ENCODE measurements at places on chromosomes 11 and 22. TPM values are rescaled to one million over a fixed set of nuclear protein-coding genes. Genes with fewer than 3 reads are reported as not detected.
A peak's percentile ranks its signal among the peaks of the same experiment; 100 is the strongest.

VSTM5 gene
- not detected for total RNA-seq

TEAD1 gene
- total RNA-seq = 144 TPM

KDELR3 gene
- 197 TPM for total RNA-seq

ACR gene
- total RNA-seq = not detected

OR52B2 gene
- not detected for total RNA-seq

NAALADL1 gene
- 40.7 TPM for total RNA-seq

HOATZ gene
- total RNA-seq = not detected

MUC2 gene
- total RNA-seq = not detected

CCDC15 gene
- 0.97 TPM for total RNA-seq

SOX6 gene
- not detected for total RNA-seq

PAX6 gene
- total RNA-seq = not detected

CNTF gene
- 3.9 TPM for total RNA-seq

VWCE gene
- 0.76 TPM for total RNA-seq

IGHMBP2 gene
- 5.2 TPM for total RNA-seq

- DNase-seq = no peak
These were observed 59.7 kb upstream of the LUZP2 start for GRCh38 chr11:24437123-24437522.

GRCh38 chr22:21771631-21771976 lies 36.0 kb upstream of the YPEL1 start:
- no peak for DNase-seq

DNA sequence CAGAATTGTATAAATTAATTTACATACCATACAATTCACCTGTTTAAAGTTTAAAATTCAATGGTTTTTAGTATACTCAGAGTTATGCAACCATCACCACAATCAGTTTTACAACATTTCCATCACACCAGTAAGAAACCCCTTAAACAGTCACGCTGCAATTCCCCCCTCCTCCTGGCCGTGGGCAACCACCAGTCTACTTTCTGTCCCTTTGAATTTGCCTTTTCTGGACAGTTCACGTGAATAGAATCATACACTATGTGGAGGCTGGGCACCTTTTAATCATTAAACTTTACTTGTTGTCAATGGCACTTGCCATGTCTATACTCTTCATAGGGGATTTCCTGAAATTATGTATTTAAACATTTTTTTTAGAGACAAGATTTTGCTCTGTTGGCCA lies 20.1 kb upstream of the SWAP70 start:
- DNase-seq = no peak

DNA sequence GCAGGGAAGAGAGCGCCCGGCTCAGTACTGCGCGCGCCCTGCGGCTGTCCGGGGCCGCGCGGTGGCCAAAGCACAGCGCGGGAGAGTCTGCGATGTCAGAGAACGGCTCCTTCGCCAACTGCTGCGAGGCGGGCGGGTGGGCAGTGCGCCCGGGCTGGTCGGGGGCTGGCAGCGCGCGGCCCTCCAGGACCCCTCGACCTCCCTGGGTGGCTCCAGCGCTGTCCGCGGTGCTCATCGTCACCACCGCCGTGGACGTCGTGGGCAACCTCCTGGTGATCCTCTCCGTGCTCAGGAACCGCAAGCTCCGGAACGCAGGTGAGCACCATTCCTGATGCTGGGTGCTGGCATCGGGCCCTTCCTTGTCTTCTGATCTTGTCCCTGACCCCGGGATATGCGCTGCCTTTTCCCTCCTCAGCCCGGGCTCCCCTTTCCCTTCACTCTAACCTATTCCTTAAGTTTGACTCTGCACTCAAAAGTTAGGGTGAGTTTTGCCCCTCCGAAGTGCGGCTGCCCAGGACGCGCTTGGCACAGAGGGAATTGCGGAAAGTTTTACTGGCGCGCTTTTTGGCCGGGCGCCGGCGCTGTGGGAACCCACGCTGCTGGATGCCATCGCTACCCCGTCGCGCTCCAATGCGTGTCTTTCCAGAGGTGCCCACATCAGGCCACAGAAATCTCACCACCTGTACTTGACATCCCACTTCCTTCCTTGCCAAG lies at the start of gene MTNR1B:
TSS of gene MTNR1B (plus strand) at position 18 of the 714 bp plus-strand sequence. CDS start at position 93, 75 bp downstream.
- DNase-seq = no peak

- no peak for DNase-seq
These were observed 7.5 kb upstream of the CDKN1C start for GRCh38 chr11:2892967-2893528.

GRCh38 chr11:73070653-73071052 lies 71.5 kb downstream of the FCHSD2 start:
- no peak for DNase-seq

- DNase-seq = peak; percentile 40
These were observed 35.3 kb downstream of the BCR start for GRCh38 chr22:23215294-23216241.

DNA sequence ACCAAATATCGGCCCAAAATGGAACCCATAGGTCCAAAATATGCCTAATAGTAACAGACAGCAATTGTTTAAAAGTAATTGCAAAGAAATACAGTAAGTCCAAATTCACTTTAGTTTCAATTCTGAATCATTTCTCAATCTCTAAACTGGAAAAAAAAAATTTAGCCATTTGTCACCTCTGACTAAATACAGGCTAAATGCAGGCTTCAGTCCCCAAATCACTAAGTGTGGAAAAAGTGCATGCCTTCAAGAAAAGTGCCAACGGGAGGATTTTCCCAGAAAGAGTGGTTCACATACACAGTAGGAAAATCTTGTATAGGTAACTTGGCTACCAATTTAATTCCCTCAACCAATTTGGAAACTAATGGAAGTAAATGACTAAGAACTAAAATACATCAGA lies 35.7 kb downstream of the SIK3 start:
- DNase-seq = no peak

DNA sequence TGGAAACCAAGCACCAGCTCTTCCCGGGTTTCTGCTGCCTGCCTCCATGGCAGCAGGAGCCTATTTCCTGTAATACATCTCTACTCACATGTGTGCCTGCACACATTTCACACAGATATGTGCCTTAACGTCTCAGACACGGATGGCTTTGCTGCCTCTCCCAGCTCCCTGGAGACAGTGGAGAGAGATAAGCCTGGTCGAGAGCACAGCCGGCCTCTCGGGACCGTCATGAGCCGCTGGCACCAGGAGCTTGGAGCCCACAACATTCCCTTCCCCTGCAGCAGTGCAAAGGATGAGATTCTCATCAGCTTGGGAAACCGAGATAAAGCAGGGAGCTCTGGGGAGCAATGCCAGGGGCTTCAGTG lies 587.7 kb downstream of the BRD1 start:
- DNase-seq = no peak

DNA sequence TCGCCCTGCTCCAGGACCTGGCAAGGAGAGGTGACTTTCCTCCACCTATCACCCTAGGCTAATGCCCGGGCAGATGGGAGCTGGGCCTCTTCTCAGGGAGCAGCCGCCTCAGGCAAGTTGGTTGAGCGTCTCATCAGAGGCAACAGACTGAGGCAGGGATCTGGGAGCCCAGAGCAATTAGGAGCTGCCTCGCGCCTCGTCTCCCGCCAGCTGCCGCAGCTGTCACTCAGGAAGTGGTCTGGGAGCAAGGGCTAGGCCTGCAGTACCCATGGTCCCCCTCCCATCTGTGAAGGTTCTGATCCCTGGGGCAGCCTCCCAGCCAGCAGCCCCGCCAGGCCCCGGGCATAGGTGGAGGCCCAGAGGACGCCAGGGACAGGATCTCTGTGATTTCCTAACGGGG lies 4.6 kb upstream of the CABP7 start:
- no peak for DNase-seq

- DNase-seq = peak; percentile 40
These were observed 632.6 kb upstream of the KIRREL3 start for GRCh38 chr11:127632976-127633680.

DNA sequence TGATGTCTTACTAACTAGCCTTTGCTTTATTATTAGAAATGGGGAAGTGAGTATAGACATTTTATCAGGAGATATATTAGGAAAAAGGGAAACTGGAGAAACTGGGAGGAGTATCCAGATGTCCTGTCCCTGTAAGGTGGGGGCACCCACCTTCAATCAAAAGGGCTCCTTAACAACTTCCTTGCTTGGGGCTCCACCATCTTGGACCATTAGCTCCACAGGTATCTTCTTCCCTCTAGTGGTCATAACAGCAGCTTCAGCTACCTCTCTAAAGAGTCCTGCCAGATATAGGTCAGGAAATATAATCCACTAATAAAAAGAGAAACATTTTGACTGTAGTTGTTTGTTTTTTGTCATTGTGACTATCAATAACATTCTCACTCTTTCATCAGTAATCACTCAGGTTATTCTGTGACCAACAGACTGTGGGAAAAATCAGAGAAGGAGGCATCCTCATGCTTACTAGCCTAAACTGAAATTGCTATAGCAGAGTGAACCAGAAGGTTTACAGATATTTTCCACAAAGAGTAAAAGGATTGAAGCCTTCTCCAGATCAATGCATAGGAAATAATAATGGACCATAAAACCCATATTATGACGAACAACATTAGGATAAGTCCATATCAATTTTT lies 10.4 kb downstream of the OR51B4 start:
- DNase-seq = peak; percentile 56

DNA sequence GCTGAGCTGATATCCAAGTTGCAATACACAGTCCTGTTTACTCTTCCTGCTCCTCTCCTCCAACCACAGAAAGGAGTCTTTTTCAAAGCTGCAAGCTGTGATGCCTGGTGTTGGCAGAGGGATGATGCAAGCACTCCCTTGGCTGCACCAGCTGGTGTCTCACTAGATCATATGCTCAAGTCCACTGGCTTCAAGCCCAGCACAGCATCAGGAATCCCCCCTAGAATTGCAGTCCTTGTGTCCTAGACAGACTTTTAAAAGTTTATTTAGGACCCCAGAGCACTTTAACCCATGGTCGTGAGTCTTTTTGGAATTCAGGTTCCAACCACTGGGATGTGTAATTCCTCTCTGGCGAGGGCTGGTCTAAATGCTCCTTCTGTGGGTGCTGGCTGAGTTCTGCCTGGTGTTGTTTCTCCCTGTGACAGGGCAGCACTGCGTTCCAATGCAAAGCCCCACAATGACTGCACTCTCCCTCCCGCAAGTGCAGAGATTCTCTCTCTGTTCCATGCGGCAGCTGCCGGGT lies 1.9 kb upstream of the HEPN1 start:
- peak; percentile 47 for DNase-seq

GRCh38 chr11:27524155-27524554 lies 17.6 kb upstream of the LIN7C start:
- peak; percentile 81 for DNase-seq

- no peak for DNase-seq
These were observed 26.5 kb downstream of the GRAMD4 start for GRCh38 chr22:46646531-46647215.

DNA sequence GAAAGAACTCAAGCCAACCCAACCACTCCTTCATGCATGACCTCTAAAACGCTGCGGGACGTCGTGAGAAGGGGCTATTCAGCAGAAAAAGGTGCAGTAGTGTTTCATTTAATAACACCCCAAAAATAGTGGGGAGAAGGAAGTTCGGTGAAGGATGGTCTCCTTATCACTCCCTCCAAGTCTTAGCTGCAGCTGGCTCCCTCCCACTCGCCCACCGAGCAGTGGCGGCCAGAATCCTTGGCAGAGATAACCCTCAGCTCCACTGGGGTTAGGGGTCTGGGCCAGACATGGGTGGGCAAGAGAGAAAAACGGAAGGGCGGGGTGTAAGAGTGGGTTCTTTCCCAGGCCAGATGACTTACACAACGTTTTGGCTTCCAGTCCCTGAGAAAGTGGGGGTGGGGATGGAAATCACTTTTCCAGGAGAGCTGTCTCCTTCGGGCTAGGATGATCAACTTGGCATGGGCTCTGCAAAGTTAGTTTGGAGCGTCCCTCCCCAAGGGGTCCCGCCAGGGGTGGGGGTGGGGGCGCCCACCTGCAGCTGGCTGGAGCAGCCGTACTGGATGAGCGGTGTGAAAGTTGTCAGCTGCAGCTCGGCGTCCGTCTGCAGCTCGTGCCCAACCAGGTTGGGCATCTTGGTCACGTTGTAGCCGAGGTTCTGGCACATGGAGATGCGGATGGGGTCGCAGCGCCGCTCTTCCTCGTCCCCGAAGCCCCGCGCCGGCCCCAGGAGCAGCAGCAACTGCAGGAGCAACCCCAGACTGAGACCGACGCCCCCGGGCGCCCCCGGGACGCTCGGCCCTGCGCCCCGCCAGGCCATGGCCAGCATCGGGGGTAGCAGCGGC lies 705 bp downstream of the FZD4 start:
- DNase-seq = peak; percentile 59

DNA sequence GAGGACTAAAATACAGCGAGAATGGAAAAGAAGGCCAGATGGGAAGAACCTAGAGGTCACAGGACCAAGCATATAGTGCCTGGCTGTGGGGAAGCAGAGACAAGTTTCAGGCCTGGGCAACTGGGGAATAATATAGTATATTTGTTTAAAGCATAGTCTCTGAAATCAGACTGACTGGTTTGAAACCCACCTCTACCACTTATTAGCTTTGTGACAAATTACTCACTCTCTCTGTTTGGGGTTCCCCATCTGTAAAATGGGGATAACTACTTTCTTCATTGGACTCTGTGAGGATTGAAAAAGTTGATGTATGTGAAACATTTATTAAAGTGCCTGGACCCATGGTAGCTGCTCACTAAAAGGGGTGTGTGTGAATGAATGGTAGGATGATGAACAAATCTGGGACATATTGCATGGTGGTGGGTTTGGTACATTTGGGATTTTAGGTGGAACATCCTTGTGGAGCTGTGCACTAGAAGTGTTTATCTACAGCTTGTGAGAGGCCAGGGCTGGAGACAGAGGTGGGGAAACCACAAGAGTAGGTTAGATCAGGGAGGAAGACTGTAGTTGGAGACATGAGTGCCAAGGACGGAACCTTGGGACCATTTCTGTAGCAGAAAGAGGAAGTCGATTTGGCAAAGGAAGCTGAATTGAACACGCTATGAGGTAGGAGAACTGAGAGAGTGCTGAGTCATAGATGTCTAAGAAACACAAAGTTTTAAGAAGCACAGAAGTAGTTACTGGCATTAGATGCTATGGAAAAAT lies 52.6 kb downstream of the SWAP70 start:
- peak; percentile 77 for DNase-seq

DNA sequence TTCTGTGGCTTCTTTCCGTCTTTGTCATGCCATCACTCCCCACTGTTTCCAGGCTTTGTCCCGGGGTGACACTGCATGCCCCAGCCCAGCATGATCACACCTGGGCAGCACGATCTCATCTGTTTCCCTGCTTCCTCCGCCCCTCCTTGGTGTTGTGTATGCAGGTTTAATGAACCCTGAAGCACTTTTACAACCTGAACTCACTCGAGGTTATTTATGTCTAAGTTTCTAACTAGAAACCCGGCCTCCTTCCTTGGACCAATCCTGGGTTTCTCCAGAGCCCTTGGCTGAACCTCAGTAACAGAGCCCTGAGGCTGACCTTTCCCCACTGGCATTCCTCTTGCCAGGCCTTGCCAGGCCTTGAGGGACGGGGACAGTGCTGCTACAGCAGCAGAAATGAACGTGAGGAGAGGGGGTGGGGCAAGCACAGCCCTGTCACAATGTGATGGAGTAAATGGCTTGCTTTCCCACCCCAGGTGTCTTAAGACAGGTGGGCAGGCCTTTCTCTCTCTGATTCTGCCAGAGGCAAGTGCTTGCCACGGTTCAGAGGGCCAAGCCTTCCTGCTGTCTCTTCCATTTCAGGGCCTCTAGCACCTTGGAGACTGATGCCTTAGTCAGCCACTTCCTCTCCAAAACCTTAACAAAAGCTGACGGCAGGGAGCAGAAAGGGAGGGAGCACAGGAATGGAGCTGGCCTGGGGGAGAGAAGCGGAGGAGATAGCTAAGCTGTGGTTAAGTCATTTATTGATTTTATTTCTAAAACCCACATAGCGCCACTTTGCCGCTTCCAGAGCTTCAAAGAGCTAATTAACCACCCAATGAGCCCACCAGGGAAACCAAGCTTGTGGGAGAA lies 3.1 kb upstream of the PYGM start:
- peak; percentile 58 for DNase-seq

Data from GM23248 (cell line).